ENCODE measurements at places on chromosomes 7 and 10.
A peak's percentile ranks its signal among the peaks of the same experiment; 100 is the strongest.

GRCh38 chr7:122273117-122273516 lies 31.4 kb downstream of the FEZF1 start:
- DNase-seq: no peak

- no peak for DNase-seq
Observed at GRCh38 chr10:34299105-34299611, 515.9 kb downstream of the PARD3 start.

DNA sequence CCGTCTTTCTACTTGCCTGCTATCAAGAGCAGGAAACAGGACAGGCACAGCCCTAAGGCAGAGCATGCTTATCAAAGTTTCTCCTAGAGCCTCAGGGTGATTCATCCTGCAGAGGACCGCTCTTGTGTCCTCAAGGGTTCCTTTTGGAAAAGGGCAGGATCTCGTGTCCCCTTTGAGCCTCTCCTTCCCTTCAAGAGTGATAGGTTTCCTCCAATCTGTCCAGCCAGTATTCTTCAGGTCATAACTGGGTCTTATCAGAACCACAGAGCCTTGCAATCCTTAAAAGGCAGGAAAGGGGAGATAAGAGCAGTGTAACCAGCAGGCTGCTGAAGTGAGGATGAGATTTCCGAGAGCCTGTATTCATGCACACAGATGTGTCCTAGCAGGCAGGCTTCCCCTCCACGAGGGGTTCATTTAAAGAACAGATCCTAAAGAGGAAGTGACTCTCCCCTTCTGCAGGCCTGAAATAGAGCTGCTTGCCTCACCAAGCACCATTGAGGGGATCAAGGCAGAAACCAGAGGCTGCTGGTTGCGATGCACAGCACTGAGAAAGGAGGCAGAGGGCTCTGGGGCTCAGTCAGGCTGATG lies 90.5 kb upstream of the SVIL start:
- DNase-seq: no peak

- no peak for DNase-seq
Observed at GRCh38 chr10:17237915-17238444, 9.9 kb downstream of the VIM start.

DNA sequence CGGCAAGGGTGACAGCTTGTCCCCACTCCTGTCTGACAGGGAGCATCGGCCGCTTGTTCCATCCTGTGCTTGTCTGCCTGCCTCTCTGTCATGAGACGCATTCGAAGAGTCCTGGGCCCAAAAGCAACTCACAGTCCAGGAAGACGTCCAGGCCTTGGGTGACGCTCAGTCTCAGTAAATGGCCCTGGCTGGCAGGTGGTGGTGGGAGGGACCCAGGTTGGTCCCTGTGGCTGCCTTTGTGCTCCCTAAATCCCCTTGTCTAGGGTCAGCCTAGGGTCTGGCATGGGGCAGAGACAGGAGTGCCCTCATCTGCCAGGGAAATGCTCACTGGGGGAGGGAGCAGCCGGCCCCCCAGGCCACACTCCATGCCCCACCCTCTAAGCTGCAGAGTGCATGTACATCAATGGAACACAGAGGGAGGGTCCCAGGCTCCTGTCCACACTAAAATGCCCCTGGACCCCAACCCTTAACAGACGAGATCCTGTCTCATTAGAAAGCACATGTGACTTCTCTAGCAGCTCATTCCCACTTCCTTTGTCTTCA lies 295.2 kb upstream of the ZNF32 start:
- DNase-seq: peak; percentile 54

Data from left forelimb (tissue), 1 donor.